ENCODE measurements at places on chromosomes 2 and 18.

GRCh38 chr2:226478109-226478809 lies 321.4 kb downstream of the IRS1 start:
- DNase-seq, result no peak

GRCh38 chr18:58967751-58968254 lies 103.1 kb downstream of the ZNF532 start:
- no peak for DNase-seq

GRCh38 chr2:67656875-67657274 lies 259.7 kb downstream of the ETAA1 start:
- no peak for DNase-seq

GRCh38 chr2:205030695-205031094 lies 485.4 kb downstream of the PARD3B start:
- no peak for DNase-seq

DNA sequence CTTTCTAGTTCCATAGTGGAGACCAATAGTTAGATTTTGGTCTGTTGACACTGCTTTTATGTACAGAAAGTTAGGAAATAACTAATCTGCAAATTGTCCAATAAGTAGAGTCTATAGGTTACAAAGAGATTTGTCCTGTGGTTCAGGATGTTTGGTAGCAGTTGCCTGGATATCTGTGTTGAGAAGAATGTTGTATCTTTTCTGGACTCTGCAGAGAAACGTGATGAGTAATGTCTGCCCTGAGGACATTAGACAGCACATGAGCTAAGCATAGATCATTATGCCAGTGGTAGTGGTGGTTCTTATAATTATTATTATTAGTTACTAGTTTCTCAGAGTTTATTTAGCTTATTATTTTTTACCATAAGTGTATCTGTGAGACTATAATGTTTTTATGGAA lies 65.8 kb downstream of the ANKRD62 start:
- DNase-seq, result no peak

DNA sequence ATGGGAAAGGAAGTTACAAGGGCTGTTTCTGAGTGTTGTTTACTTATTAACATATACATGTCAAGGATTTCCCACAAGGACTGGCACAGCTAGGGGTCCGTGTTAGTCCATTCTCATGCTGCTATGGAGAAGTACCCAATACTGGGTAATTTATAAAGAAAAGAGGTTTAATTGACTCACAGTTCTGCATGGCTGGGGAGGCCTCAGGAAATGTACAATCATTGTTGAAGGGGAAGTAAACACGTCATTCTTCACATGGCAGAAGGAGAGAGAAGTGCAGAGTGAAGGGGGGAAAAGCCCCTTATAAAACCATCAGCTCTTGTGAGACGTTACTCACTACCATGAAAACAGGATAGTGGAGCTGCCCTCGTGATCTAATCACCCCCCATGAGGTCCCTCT lies 128.9 kb upstream of the CELF4 start:
- no peak for DNase-seq

GRCh38 chr2:238439917-238440316 lies 13.2 kb downstream of the ASB1 start:
- DNase-seq, result no peak

- DNase-seq, result no peak
These were observed 27.0 kb upstream of the ADAM17 start for GRCh38 chr2:9582624-9583023.

DNA sequence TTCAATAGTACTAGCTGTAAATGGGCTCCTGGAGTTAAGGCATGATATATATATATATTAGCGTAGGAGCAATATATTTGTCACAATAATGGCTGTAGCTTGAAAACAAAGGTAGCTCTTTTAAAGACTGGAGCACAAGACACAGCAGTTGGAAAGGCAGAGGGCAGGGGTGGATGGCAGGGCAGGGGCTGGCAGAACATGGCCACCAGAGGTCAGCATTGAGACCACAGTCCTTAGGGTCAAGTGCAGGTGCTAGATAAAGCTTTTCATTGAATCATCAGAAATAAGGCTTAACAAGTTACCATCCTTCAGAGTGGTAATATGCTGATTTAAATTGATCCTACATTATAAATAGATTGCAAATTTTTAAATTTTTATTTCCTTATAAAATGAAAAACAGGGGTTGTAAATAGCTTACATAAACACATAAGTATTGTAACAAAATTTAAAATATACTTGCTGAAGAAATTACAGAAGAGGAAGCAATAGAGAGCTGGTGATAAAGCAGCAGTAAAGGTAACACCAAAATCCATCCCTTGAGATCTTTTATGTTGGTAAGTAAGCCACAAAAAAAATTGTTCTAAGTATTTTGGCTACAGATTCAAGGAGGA lies 161.2 kb upstream of the PIEZO2 start:
- no peak for DNase-seq

Measured in activated B cell treated with CpG ODN at 0.5 μM for 24 hours (primary cell).